WERI-Rb-1 (cell line): ENCODE measurements at places on chromosomes 5 and 9.

- no peak for DNase-seq
Measured at GRCh38 chr5:171157775-171158174, 151.3 kb upstream of the TLX3 start.

DNA sequence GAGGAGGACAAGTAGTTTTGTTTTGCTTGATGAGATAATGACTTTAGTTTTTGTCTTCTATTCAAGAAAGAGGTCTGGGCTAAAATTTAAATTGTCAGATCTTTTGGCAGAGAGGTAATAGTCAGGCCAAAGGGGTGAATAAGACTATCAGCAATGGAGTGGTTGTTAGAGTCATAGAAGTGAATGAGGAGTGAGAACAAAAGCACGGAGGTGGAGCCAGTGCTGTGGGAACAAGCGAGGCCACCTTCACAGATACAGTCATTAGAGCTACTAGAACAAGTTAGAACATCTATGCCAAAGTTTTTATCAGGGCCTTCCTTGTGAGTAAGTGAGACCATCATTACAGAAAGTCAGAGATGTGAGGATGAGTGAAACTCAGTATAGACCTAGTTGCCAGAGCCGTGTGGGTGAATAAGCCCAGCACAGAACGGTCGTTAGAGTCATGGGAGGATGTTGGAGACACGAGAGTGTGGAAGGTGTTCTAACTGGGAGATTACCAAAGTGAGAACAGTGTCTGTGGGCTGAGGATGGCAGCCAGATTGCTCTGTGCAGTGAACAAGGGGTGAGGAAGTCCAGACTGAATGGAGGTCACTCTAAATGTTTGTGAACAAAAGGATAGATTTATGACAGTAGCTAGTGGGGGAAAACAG, 135.1 kb downstream of the RPS23 start:
- no peak for DNase-seq

- no peak for DNase-seq
Measured at GRCh38 chr5:53262348-53262970, 152.9 kb upstream of the MOCS2 start.

DNA sequence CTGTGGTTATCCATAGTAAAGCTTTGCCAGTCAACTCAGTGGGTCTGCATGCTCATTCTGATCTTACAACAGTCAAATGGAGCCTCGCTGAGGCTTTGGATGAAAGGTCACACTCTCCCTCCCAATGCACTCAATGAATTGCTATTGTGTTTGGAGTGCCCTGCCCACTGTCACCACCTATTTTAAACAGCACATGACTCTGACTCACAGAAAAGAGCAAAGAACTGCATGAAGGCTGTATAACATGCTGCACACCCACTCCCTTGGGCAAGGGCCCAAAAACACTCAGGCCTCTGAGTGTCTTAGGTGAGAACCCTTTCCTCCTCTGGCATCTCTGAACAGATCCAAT, 118.7 kb upstream of the CCDC112 start:
- no peak for DNase-seq

- DNase-seq, result no peak
Measured at GRCh38 chr9:108750661-108751215, 105.0 kb downstream of the ACTL7B start.

GRCh38 chr5:132669966-132670882, 3.6 kb upstream of the IL4 start:
- no peak for DNase-seq

DNA sequence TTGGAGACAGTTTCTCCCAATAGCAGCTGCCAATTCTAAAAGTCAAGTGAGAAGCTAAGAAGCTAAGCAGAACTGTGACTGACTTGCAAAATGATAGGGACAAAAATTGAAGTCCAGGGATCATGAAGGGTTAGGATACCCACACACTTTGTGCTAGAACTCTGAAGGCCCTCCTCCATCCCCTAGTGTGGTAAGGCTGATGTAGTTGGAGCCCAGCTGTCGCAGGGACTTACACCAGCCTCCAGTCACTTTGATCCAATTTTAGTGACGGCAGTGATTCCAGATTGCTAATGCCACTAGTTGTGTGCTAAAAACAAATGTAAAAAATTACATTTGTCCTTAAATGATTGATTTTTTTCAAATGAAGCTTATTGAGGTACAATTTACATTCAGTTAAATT, 742.7 kb upstream of the ZNF608 start:
- peak; percentile 53 for DNase-seq

DNA sequence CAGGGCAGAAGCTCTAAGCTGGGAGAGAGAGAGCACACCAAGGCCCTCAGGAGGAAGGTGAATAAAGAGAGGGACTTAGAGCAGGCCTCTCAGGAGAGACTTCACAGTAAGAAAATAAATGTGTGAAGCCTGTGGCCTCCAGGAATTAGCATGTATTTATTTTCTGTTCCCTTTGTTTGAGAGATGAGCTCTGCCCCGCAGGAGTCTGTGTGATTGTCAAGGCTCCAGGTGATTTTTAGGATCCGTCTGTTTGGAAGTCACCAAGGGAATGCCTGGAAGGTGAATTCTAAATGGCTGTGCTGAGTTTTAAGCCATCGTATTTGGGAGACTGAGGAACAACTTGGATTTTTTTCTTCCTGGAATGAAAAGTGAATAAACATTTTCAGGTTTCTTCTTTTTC, 108.3 kb upstream of the ICE1 start:
- DNase-seq, result no peak

DNA sequence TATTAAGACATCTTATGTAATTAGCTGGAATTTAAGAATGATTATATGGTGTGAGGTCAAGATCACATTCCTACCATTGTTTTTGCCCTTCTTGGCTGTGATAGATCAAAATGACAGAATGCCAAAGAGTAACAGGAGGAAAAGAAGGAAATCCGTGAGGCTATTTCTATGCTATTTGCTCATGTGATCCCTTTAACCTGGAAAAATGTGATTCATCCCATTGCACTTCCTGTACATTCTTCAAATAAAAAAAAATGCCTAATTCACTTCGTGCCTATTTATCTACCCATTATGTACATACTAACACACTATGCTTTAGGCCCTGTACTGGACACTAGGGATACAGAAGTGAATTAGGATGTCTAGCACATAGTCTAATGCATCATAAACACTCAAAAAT, 154.1 kb upstream of the PAPPA start:
- no peak for DNase-seq

DNA sequence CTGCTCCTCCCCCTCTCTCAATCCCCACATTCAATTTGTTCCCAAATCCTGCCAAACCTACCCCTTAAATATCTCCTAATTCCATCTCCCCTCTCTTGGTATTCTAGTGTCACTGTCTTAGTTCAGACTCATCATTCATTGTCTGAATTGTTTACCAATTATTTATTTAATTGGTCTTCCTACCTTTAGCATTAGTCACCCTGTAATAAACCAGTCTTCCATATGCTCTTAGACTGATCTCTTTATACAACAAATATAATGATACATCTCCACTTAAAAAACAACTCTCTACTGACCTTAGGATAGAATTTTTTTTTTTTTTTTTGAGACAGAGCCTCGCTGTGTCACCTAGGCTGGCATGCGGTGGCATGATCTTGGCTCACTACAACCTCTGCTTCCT, 51.4 kb downstream of the RFK start:
- no peak for DNase-seq

DNA sequence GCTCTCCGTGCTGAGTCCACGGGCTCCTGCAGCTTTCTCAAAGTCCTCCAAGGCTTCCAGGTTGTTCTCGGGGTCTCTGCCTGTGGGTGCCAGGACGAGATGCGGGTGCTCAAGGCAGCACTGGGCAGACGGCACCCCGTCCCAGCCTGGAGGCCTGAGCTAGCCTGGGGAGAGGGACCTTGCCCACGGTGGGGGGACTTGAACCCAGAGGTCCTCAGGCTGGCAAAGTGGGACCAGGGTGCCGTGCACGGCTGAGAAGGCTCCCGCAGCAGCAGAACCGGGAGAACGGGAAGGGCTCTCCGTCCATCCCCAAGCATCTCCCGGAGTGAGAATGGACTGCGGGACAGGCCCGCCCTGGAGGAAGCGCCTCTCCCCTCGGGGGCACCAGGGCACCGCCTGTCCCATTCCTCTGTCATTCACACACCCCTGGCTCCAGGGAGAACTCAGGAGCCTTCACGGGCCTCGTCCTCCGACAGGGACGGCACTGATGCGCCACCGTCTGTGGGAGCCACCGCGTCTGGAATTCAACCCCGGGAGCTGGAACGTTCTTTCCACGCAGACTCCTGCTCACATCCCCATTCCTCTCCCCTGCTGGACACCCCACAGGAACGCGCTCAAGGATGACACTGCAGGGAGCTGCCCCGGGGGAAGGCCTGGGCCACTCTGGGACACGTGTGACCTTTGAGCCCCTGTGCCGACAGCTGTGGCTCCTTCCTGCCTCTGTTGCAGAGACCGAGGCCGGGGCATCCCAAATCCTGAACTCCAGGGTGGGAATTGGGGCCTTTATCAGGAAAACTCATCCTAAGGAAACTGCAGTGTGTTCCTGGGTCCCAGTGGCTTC, 16.3 kb upstream of the OBP2B start:
- no peak for DNase-seq

DNA sequence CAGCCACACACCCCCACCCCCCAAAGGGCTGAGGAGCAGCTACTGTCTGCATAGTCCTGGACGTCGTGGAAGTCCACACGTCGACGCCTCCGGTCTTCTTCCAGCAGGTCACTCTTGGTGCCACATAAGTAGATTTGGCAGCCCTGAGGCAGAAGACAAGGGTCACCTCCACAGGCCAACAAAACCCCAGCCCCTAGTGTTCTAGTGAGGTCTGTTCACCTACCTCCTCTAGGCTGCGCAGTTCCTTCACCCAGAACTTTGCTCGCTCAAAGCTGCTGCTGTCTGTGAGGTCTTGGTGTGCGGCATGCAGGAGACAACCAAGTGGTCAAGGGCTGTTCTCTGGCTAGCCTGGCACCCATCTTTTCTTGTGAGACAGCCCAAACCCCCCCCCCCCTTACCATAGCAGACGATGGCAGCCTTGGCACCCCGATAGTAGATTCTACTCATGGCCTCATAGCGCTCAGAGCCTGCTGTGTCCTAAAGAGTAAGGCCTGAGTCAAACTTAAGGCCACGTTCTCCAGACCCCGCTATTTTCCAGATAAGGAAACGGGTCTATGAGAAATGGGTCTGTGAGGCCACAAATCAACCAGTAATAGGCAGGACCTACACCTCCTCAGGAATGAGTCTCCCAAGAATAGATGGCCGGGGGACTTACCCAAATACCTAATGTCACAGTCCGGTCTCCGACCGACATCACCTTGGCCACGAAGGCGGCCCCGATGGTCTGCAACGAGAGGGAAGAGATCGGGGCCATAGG, 987 bp downstream of the RAB24 start:
- DNase-seq, result no peak

DNA sequence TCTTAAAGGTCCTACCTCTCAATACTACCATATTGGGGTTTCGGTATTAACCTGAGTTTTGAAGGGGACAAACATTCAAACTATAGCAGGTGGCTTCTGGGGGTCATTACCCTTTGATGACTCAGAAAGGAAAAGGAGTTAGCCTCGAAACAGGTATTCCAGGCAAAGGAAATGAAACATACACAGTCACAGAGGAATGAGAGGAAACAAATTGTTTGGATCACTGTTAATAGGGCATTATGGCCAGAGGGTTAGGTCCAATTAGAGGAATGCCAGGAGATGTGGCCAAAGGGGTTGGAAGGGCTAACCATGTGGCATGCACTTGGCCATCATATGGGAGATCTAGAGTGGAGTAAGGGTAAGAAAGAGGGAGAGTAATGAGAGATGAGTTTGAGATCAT, 23.9 kb upstream of the NIM1K start:
- DNase-seq, result no peak

GRCh38 chr5:126124706-126125345, 298.4 kb upstream of the GRAMD2B start:
- DNase-seq, result no peak
